ENCODE measurements at places on chromosomes 12 and 14.
A peak's percentile ranks its signal among the peaks of the same experiment; 100 is the strongest.

- DNase-seq = no peak
Observed at GRCh38 chr12:3795066-3795465, 42.2 kb upstream of the CRACR2A start.

GRCh38 chr14:90499908-90500664, 103.3 kb downstream of the CALM1 start:
- DNase-seq = no peak

DNA sequence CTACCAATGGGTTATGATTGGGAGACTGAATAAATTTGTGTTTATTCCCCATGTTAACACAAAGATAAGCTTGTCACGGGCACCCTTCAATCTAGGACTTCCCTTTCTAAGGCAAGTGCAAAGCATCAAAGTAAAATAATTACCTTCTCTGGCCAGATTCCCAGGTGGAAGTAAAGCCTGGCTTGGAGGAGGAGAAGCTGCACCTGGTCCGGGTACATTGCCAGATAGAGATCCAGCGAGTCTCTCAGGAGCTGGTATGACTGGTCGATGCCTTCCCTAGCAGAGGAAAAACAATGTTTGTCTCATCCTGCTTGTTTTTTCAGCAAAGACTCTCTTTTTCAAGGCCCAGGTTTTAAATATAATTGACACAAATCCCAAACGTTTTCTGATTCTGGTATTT, 24.9 kb downstream of the FBXO21 start:
- no peak for DNase-seq

DNA sequence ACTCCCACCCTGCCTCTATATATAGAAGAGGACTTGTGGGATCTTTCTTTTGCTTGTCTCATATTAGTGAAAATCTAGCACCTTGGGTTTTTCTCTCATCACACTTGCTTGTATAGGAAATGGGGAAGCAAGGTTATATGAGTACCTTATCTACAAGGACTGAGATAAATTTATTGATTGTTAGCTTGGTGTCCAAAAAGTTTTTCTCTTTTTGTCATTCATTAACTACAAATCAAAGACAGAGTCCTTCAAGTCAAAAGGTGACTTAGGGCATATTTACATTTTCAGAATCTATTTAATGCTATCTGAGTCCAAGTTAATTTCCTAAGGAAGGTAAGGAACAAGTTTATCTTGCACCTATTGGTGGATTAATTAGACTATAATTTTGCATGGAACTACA, 92.7 kb downstream of the SNAPC1 start:
- no peak for DNase-seq

DNA sequence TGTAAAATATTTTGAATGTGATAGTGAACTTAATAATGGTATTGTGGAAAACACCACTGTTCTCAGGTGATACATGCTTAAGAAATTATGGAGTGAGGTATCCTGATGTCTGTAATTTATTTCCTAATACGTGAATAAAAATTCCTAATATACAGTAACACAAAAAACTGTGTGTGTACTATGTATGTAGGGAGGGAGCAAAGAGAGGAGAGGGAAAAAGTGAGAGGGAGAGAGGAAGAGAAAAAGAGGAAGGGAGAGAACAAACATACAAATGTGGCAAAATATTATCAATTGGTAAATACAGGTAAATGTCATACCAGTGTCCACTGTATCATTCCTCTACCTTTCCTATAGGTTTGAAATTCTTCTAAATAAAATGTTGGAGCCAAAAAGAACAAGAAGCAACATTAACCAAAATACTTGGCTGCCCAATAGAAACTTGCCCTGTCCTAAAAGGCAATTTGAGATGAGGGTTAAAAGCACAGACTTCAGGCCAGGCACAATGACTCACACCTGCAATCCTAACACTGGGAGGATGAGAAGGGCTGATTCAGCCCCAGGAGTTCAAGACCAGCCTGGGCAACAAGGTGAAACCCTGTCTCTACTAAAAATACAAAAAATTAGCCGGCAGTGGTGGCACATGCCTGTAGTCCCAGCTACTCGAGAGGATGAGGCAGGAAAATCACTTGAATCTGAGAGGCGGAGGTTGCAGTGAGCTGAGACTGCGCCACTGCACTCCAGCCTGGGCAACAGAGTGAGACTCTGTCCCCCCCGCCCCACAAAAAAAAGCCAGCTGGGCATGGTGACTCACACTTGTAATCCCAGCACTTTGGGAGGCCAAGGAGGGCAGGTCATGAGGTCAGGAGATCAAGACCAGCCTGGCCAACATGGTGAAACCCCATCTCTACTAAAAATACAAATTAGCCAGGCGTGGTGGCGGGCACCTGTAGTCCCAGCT, 14.5 kb downstream of the R3HDM2 start:
- DNase-seq = no peak

DNA sequence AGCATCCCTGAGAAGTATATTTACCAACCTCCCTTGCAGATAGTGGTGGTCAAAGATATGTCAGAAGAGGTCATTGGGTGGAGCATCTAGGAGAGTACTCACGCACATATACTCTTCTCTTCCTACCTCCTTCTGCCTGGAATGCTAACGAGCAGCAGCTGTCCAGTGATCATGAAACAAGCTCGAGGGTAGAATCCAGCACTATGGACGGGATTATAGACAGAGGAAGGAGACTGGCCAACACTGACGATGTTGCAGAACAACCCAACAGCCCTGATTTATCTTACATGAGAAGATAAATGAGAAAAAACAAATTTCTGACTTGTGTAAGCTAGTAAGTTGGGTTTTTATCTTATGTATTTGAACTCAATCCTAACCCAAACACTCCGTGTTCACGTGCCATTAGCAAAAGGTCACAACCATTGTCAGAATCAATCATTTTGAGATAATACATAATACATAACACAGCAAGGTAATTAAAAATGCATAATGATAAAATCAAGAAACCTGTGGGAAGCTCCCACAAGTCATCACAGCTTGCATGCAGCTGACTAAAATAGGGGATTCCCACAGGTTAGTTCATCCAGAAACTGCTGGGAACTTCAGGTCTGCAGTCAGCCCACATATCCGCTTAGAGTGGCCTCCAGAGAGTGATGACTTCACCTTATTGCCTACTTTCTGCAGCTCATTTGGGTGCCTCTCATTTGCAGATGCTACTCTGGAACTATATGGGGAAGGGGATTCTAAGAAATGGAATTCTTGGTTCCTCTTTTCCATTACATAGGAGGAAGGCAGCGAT, 36.3 kb upstream of the STK38L start:
- DNase-seq = no peak

DNA sequence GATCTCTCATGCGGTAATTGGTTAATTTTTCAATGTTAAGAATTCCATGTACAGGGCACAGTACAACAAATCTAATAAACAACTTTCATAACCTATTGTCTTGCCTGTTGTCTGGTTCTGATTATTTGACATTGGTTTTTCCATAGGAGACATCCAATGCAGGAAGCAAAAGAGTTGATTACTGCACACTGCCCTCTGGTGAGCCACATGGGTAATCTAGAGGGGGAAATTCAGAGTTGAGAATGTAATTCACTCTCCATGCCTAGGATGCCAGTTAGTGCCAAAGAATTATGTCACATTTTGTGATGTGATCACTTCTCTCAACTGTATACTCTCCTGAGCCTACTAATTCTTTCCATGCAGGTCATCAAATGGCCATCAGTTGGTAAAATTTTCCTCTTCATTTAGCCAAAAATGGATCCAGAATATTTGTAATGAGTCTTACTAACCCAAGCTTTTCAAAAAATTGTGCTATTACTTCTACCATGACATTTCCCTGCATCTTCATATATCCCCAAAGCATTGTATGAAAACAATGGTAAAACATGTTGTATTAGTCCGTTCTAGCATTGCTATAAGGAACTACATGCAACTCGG, 17.7 kb upstream of the CCDC91 start:
- DNase-seq = peak; percentile 6

DNA sequence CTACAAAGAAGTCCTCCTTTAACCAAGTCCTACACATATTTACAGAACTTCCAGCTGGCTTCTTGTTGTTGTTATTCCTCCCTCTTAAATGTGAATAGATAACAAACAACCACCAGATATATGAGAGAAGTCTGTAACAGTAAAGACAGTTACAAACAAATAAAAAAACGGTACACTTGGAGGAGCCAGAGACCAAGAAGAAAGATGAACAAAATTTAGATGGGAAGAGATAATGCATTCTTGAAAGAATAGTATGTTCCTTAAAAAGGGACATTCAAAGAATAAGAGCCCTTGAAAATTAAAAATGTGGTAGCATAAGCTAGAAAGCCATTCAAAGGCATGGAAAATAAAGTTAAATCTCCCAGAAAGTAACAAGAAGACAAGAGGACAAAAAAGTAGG, 25.9 kb downstream of the SLCO1A2 start:
- no peak for DNase-seq

GRCh38 chr12:2171672-2172426, 119.1 kb downstream of the CACNA1C start:
- no peak for DNase-seq

- no peak for DNase-seq
Observed at GRCh38 chr12:21647179-21647578, 10.5 kb downstream of the LDHB start.

DNA sequence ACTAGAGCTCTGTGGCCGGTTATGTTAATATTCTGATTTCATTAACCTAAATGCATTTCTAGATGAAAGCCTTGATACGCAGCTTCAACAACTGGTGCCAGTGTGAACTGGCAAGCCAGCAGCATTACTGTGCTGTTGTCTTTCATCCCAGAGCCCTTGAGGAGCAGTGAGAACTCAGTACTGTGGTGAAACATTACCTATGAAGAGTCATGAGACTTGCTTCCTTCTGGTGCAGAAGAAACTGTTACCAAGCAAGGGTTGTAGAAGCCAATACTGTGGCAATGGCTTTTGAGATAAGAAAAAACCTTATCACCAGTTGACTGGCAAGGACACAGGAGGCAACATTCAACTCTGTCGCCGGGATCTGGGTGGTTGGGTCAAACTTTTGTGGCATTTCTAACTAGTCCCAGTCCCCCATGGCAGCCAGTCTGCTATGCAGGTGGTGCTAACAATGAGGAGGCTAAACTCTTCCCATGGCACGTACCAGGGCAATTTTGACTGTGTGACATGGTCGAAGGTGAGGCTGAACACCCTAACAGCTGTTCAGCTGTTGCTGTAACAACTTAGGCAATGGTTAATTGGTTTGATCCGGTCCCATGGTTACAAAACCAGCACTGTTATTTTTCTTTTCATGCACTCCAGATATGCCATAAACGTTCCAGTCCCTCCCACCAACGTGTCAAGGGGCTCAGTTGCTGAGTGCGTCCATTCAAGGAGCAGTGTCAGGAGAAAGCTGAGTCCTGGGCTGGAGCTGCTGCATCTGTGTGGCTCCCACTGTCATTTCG, 12.6 kb upstream of the LGALS3 start:
- DNase-seq = no peak

DNA sequence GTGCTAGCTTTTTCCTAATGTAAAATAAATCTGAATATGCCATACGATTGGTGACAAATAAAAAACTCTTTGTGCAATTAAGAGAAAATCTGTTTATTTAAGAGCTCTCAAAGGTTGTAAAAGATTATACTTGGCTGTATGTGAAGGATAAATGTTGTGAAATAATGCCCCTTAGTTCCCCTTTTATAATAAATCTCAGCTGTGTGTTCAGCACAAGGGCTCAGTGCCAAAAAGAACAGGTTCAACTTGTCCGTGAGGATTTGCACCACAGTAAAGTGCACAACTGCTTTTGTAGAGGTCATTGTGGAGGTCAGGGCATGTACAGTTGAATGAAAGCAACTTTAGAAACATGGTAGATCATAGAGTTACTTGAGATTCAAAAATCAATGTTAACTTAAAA, 118.6 kb downstream of the TRMT5 start:
- DNase-seq = no peak

- DNase-seq = no peak
Observed at GRCh38 chr14:73402579-73402978, 55.8 kb downstream of the NUMB start.

DNA sequence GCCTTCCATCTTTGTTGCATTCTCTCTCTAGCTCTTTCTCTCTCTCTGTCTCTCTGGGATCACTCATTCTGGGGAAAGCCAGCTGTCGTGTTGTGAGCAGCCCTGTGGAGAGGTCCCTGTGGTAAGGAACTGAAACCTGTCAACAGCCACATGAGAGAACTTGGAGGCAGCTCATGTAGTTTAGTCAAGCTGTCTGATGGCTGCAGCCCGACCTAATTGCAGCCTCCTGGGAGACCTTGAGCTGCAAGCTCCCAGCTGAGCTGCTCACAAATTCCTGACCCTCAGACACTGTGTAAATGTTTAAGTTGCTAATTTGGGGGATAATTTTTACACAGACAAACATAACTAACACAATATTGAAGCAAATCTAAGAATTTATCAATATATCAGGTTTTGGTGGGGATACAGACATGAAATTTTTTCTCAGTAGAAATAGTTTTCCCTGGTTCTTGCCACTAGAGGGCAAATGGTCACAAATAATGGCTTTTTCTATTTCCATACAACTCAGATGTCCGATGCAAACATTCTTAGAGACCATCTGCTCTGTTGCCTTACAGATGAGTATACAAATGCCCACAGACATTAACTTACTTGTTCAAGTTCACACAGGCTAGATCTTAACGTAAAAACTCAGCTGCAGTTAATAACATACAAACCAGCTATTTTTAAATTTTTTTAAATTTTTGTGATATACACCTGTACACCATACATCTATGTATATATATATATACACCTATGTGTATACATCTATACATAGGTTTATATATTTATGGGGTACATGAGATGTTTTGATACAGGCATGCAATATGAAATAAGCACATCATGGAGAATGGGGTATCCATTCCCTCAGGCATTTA, 15.5 kb upstream of the KRR1 start:
- DNase-seq = peak; percentile 16

DNA sequence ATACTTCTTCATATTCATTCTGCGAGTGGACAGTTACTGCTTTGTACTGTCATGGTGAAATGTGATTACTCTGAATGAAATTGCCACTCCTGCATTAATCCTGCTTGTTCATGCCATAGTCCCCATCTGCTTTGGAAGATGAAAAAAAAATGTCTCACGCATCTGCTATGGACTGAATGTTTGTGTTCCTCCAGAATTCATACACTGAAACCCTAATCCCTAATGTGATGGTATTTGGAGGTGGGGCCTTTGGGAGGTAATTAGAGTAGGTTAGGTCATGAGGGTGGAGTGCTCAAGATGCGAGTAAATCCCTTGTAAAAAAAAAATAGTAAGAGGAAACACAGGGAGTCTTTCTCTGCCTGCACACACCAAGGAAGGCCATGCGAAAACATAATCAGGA, 427.2 kb downstream of the TMTC2 start:
- DNase-seq = no peak

GRCh38 chr12:28536088-28536487, 345.8 kb downstream of the CCDC91 start:
- no peak for DNase-seq

DNA sequence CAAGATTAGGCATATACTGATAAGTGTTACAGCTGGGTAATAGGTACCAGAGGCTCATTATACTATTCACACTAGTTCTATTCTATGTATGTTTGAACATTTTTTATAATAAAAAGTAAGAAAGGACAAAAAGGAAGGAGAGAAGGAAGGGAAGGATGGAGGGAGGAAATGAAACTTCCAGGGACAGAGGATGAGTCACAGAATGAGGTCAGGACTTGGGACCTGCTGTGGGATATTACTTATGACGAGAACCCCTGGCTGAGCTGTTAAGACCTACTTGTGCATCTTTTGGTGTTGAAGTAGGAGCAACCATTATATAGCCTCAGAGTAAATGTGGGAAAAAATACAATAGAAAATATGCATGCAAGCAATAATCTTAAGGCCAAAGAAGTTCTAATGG, 16.7 kb upstream of the TMEM260 start:
- DNase-seq = no peak

GRCh38 chr12:125186471-125187147, 121.4 kb downstream of the AACS start:
- DNase-seq = no peak

GRCh38 chr12:94679554-94680195, 29.3 kb upstream of the TMCC3 start:
- no peak for DNase-seq
